ENCODE measurements at places on chromosomes 16 and 17. TPM values are rescaled to one million over a fixed set of nuclear protein-coding genes. Genes with fewer than 3 reads are reported as not detected.

The CPHXL gene
- polyA plus RNA-seq: not detected

GRCh38 chr17:352421-353212 lies at the start of gene RPH3AL:
Gene RPH3AL (minus strand): TSS chr17:352807. CDS start chr17:327543, 25,264 bp downstream.
- DNase-seq: peak; percentile 55

The ZG16B gene
- polyA plus RNA-seq: not detected

- DNase-seq: no peak
Observed at GRCh38 chr16:82892324-82892723, 265.6 kb downstream of the CDH13 start.

DNA sequence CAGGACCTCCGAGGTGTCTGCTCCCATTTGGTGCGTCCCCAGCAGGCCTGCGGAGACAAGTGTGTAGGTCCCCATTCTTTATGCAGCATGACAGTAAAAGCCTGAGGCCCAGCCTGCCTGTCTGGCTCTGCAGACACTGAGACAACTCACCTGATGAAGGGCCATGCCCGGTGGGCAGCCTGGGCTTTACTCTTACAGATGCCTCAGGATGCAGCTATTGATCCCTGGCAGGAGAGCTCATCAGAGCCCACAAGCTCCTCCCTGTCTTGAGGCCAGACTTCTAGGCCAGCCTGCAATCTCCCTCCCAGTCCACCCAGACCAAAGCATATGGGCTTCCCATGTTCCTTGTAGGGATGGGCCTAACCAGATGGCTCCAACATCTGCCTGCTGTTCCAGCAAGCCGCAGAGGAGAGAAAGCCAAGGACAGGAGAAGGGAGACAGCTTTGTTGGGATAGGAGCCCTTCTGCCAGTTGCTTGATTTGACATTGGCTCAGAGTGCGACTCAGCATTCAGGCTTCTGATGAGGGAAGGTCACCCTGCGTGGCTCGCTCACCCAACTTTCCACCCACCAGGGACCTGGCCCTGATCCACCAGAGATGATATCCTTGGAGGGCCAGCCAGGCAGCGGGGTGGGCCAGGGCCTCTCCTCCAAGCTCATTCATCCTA lies 87.5 kb downstream of the SOCS1 start:
- peak; percentile 34 for DNase-seq

The TBC1D3C gene
- polyA plus RNA-seq: not detected

- no peak for DNase-seq
Observed at GRCh38 chr16:49660626-49661025, 195.3 kb downstream of the ZNF423 start.

The OR4D1 gene
- not detected for polyA plus RNA-seq

- DNase-seq: no peak
Observed at GRCh38 chr16:84891149-84891795, 71.5 kb downstream of the CRISPLD2 start.

DNA sequence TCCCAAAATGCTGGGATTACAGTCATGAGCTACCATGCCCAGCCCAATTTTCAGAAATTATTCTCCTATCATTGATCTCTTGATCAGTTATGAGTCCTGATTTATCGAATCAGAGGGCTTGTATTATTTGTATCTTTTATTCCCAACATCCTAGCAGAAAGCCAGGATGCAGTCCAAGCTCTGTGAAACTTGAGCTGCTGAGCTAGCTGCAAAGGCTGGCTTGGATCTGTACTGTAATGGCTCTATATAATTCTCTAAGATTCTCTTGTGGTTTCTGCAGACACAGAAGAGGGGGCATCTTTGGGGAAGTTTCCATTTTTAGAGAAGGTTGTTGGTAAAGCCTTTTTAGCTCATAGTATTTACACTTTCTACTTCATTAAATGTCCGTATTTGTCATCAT lies 227.1 kb downstream of the MAP2K4 start:
- no peak for DNase-seq

GRCh38 chr17:18182110-18182977 lies 1.3 kb upstream of the ALKBH5 start:
- DNase-seq: peak; percentile 52

- DNase-seq: no peak
Observed at GRCh38 chr17:6352016-6352415, 82.9 kb downstream of the AIPL1 start.

The KCNJ12 gene
- polyA plus RNA-seq: 2.8 TPM
